ENCODE measurements at places on chromosomes 7 and 10. TPM values are rescaled to one million over a fixed set of nuclear protein-coding genes. Genes with fewer than 3 reads are reported as not detected.

Gene EN2
- total RNA-seq: not detected

Gene AFAP1L2
- total RNA-seq: 0.94 TPM

Gene SUN3
- 0.10 TPM for total RNA-seq

Gene PTPRE
- total RNA-seq: 205 TPM

Gene ASIC3
- total RNA-seq: 0.84 TPM

Gene CALD1
- 2.1 TPM for total RNA-seq

Gene PLXNA4
- total RNA-seq: 2.6 TPM

Gene TLX1
- total RNA-seq: not detected

Gene TUBB8
- 0.21 TPM for total RNA-seq

Gene STEAP2
- 0.10 TPM for total RNA-seq

Gene GRM3
- total RNA-seq: not detected

Gene PNLIPRP1
- not detected for total RNA-seq

Gene GRB10
- total RNA-seq: 3.7 TPM

Gene FOXP2
- not detected for total RNA-seq

Gene INA
- 0.10 TPM for total RNA-seq

Gene PLEKHS1
- 0.21 TPM for total RNA-seq

Gene GATA3
- 7.3 TPM for total RNA-seq

Gene EBF3
- total RNA-seq: not detected

Gene CACNB2
- not detected for total RNA-seq

Gene CYP2E1
- 0.42 TPM for total RNA-seq

Gene INHBA
- 5.5 TPM for total RNA-seq

Gene ADRA2A
- total RNA-seq: 0.21 TPM

Gene NAPEPLD
- 2.1 TPM for total RNA-seq

Gene OR13A1
- 0.10 TPM for total RNA-seq

Gene AASS
- total RNA-seq: 2.6 TPM

Gene SEPHS1
- 14.6 TPM for total RNA-seq

Gene FXYD4
- not detected for total RNA-seq

Gene CTAGE4
- total RNA-seq: 2.0 TPM

Gene BCCIP
- total RNA-seq: 30.6 TPM

Gene HOXA2
- total RNA-seq: 0.10 TPM

Gene TAS2R5
- total RNA-seq: 0.10 TPM

Gene CYP2W1
- total RNA-seq: not detected

Gene DPYSL4
- total RNA-seq: 0.21 TPM

Gene RELN
- under 0.01 TPM for total RNA-seq

Gene MPP7
- total RNA-seq: 24.5 TPM

Gene NKX2-3
- not detected for total RNA-seq

Gene PRR15
- not detected for total RNA-seq

Gene CPA2
- total RNA-seq: not detected

Gene PDIA4
- 34.9 TPM for total RNA-seq

Gene TMEM225B
- 1.4 TPM for total RNA-seq

Gene LRGUK
- total RNA-seq: 0.94 TPM

Gene FGL2
- 37.4 TPM for total RNA-seq

Gene SPDYE1
- under 0.01 TPM for total RNA-seq

Gene EVX1
- total RNA-seq: not detected

Gene AGAP9
- 10.6 TPM for total RNA-seq

Gene IGF2BP3
- total RNA-seq: 13.7 TPM

Gene VGF
- not detected for total RNA-seq

Gene ZNF736
- total RNA-seq: 31.3 TPM

Gene KNDC1
- 0.94 TPM for total RNA-seq

Gene POP7
- total RNA-seq: 10.4 TPM

Gene H2BK1
- not detected for total RNA-seq

Measured in mononuclear cell (primary cell).